ENCODE measurements at places on chromosomes 12 and 14.

DNA sequence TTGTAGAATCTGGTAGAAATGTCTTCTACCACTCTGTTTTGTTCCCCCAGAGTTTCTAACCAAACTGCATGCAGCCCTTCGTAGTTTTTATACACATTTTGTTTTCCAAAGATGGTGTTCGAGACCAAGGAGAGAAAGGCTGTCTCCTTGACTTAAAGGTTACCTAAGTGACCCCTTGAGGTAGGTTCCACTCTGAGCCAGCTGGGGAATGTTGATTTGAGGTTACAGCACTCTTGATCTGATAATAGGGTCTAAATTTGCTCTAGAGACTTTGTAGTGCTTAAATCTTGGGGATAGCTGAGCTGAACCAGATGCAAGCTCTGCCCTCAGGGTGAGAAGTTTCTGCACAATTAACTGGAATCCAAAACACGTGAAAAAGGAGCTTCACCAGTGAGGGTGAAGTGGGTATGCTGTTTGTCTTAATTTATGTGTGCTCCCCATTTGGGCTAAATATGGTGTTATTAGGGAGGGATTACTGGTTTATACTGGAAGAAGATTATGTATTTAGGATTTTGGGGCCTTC is 3.1 kb downstream of the TMBIM6 start:
- no peak for DNase-seq

DNA sequence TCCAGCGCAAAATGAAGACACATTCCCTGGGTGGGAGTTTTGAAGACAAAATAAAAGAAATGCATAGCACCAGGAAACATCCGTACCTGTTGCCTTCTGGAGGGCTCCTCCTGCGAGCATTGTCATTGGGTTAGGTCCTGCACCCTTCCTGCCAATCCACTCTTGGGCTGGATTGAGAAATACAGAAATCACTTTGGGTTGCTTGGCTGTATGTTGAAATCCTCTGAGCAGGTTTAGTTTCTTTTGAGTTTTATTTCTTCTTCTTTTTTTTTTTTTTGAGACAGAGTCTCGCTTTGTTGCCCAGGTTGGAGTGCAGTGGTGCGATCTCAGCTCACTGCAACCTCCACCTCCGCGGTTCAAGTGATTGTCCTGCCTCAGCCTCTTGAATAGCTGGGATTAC is 67.6 kb downstream of the ARF6 start:
- no peak for DNase-seq

- DNase-seq = no peak
Measured at GRCh38 chr14:85461432-85462133, 68.4 kb upstream of the FLRT2 start.

GRCh38 chr14:96121660-96122395 is 82.7 kb downstream of the C14orf132 start:
- DNase-seq = no peak

DNA sequence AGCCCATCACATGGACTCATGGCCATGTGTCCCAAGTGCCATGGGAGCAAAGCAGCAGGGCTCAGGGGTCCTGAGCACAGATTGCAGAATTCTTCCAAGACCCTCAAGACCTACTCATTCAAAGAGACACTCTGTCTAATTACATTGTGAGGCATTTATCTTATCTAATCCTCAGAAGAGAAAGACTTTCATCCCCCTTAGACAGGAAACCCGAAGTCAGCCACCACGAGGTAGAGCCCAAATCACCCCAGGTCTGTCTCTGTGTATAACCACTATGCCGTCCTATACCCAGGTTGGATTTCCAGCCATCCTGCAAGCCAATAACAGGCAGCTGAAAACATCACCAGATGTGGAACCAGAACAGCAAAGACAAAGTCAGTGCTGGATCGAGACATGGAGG is 8.9 kb upstream of the BCL11B start:
- no peak for DNase-seq

DNA sequence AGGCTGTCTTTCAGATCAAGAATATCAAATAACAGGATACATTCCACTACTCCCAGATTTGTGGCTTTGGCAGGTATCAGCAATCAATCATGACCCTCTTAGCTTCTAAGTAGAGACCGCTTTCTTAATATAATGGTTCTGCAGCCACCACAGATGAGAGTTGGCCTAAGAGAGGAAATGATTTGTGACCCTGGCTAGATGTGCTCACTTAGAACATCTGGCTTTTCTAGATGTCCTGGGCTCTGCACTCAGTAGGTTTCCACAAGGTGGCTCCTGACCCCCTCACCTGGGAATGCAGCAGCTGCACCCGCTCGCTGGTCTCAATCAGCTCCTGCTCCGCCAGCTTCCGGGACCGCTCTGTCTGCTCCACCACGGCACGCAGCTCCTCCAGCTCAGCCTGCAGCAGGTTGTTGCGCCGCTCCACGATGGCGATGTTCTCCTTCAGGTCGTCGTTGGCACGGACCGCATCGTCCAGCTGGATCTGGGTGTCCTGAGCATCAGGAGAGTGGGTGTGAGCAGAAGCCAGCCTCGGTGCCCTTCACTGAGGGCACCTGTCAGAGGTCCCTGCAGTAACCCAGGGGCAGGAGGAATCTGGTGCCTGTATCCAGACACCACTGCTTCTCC is 8.9 kb downstream of the CMTM5 start:
- DNase-seq = no peak

- DNase-seq = no peak
Measured at GRCh38 chr14:24052656-24053547, 1.1 kb downstream of the CARMIL3 start.

GRCh38 chr12:43015090-43015737 is 425.7 kb upstream of the PRICKLE1 start:
- no peak for DNase-seq

GRCh38 chr14:68632054-68632895 is 160.6 kb downstream of the ZFP36L1 start:
- DNase-seq = no peak

DNA sequence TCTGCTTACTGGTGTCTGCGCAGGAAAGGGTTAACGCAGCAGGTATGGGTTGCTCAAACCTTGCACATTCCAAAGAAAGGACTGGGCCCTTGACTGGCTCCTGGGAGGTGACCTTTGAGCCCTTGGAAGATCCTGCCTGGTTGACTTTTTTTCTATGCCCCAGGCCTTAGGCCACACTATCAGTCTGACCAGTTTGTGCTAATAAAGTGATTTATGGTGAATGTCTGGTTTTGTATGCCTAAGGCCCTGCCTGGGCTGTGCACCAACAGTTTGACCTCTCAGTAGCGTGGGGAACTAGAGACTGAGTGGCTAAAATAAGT is 61.4 kb upstream of the SCN8A start:
- DNase-seq = no peak

DNA sequence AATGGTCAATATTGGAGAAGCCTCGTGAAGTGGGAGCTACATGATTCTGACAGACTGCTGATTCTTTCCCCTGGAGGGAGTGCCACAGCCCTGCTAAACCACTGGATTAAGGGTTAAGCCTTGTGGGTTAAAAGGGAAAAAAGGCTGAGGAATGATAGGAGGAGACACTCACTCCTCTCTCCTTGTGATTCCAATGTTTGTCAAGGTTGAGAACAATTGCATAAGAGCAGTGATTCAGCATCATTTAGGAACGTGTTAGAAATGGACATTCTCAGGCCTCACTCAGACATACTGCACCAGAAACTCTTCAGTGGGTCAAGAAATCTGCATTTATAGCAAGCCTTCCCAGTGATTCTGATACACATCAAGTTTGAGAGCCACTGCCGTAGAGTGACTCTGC is 87.8 kb upstream of the GZMB start:
- no peak for DNase-seq

DNA sequence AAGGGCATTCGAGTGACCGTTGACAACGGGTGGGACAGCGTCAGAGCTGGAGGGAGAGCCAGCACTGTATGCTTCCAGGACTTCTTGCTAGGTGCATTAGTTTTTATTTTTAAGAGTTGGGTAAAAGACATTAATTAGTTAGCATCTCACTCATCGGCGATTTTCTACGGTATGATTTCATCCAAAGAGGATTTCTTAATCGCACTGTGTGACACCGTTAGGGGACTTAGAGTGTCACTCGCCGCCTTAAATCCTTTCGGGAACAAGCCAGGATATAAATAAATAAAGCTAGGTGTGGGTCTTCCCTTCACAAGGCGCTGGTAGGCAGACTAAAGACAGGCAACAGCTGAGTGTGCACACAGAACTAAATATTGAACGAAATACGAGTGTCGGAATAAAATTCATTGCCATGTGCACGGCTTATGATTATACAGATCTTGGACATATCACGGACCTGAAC is 869 bp upstream of the NOVA1 start:
- no peak for DNase-seq

DNA sequence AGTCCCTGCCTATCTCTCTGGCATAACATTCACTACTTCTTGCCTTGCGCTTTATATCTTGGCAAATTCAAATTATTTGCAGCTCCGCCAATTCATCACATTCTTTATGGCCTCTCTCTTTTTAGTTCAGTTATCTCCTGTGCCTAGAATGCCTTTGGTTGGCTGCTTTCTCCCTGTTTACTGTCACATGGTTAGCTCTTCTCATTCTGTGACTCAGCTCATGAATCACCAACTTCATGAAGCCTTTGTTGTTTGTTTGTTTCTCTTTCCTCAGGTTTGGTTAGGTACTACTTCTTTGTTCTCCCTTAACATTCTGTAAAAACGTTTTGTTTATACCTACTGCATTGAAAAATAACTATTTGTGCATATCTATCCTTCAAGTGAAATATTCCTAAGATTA is 376.5 kb upstream of the GARIN6 start:
- DNase-seq = no peak

DNA sequence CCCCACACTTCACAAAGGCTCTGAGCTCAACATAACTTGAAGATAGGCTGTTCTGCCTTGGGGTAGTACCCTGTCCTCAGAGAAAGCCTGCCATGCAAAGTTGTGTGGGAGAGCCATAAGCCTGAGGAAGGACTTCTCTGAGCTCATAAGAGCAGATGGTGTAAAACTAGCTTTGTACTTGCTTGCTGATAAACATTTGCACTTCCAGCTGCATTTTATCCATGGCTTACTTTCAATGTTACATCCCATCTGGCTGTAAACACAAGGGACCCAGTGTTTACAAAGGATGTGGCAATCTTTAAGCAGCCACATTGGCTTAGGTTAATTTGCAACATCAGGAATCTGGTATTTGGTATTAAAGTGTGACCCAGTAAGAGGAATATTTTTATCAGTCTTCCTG is 258.1 kb downstream of the IPO8 start:
- DNase-seq = no peak

DNA sequence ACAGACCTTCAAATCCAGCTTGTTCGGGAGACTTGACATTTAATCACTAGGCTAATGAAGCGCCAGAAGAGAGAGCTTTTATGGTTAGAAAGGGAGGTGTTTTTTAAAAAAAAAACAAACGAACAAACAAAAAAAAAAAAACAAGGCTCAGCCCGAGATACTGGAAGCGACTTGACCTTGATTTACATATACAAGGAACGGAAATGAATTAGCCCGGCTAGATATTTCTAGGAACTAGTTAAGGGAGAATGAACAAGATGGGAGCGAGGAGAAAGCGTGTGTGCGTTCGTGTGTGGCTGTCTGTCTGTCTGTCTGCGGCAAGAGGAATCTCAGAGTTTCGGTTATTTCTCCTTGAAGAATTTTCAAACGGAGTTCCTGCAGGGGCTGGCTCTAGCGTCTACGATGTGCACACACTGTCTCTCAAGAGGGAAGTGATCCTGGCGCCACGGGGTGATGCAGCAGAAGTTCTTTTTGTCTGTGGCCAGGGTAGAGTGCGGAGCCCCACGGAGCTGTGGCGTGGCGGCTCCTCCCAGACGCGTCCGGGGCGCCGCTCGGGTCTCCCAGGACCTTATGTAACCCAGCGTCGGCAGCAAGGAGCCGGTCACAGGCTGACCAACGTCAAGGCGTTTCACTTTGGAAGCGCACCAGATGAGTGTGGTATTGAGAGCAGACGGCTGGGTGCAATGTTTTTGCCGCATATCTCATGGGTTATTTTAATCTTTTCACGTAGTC is 18.8 kb downstream of the SOCS2 start:
- peak; percentile 50 for DNase-seq

GRCh38 chr12:47281667-47282171 is 202.0 kb upstream of the AMIGO2 start:
- DNase-seq = no peak

DNA sequence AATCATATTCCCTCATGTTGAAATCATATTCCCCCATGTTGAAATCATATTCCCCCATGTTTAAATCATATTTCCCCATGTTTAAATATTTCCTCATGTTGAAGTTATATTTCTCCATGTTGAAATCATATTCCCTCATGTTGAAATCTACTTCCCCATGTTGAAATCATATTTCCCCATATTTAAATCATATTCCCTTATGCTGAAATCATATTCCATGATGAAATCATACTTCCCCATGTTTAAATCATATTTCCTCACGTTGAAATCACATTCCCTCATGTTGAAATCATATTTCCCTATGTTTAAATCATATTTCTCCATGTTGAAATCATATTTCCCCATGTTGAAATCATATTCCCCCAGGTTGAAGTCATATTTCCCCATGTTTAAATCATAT is 34.6 kb upstream of the ADGRD1 start:
- no peak for DNase-seq

GRCh38 chr14:96413526-96413925 is 21.6 kb downstream of the AK7 start:
- no peak for DNase-seq

GRCh38 chr12:121653999-121654398 is 15.5 kb downstream of the MORN3 start:
- DNase-seq = no peak

DNA sequence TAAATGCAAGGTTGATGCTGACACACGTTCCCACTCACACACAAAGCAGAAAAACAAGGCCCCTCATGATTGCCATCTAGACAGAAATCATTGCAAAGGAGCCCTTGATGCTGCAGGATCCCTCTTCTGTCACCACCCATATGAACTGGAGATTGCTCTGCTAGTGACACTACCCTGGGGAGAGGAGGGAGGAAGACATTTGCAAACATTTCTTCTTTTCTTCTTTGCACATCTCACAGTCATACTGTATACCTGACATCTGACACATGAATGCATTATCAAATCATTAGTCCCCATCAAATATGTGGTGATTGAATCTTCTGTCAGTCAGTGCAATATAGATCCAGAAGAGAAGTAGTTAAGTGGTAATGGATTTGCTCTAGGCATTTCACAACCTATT is 208.5 kb upstream of the E2F7 start:
- DNase-seq = no peak
